ENCODE measurements at places on chromosomes 1 and 21.

- DNase-seq: no peak
These were observed 202.6 kb downstream of the APP start for GRCh38 chr21:25967901-25968438.

GRCh38 chr1:198798923-198799386 lies 160.1 kb downstream of the PTPRC start:
- no peak for DNase-seq

DNA sequence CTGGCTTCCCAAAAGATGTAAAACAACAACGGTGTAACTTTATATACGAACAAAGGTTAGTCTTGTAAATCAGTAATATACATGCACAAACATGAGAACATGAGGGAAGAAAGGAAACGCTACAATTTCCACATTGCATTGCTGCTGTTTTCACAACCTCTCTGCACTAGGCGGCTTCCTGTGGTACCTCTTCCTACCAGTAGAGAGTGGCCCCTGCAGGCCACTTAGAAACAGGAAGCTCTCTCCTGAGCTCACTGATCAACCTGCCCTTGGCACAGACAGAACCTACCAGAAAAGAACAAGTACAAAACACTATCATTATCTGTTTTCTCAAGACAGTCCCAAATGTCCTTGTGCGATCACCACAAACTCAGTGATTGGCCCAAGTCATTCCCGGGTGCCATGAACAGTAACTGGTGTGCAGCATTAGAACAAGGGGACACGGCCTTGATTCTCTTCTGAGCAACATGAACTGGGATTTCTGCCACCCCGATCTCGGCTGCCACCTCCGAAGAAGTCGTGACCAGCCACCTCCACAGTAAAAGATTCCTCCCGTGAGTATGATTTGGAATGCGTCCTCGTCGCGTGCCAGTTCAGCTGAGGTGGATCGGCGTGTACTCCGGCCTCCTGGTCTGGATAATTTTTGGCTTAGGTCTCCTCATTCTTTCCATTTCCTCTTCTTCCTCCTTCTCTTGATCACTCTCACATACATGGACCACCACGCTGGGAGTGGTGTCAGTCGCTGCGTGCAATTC lies 5.7 kb upstream of the KCNE1 start:
- no peak for DNase-seq

GRCh38 chr1:67597336-67597735 lies 87.7 kb upstream of the GADD45A start:
- no peak for DNase-seq

GRCh38 chr1:18100491-18101063 lies 7.0 kb upstream of the IGSF21 start:
- no peak for DNase-seq

- DNase-seq: no peak
These were observed 17.6 kb downstream of the NPHP4 start for GRCh38 chr1:5974631-5975030.

GRCh38 chr1:20403423-20404145 lies 82.4 kb downstream of the CAMK2N1 start:
- no peak for DNase-seq

GRCh38 chr1:57959531-57960241 lies 535.8 kb upstream of the DAB1 start:
- DNase-seq: peak; percentile 87

GRCh38 chr1:170765279-170765678 lies 101.3 kb downstream of the PRRX1 start:
- DNase-seq: no peak

- DNase-seq: no peak
These were observed 12.8 kb upstream of the CDC42 start for GRCh38 chr1:22039594-22040285.

DNA sequence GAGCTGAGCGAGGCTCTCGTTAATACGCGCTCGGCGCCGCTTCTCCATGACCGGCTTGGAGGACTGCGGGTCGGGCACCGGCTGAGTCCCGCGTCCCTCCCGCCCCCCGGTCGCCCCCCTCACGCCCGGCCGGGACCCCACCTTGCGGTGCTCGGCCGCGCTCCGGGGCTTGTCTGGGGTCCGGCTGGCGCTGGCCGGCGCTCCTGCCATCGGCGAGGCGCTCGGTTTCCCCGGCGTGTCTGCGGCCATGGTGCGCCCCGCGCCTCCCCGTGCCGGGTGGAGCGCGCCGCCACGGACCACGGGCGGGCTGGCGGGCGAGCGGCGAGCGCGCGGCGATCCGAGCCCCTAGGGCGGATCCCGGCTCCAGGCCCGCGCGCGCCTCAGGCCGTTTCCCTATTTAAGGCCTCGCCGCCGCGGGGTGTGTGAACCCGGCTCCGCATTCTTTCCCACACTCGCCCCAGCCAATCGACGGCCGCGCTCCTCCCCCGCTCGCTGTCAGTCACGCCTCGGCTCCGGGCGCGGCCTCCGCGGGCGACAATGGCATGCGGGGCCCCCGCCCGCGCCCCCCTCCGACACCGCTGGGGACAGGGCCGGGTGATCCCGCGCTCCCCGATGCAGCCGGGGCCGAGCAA lies at the start of gene HES4:
Gene HES4, minus strand, starts transcription at position 373 of the 632 bp plus-strand sequence. Its CDS starts 124 bp downstream, at position 249.
- DNase-seq: peak; percentile 79

DNA sequence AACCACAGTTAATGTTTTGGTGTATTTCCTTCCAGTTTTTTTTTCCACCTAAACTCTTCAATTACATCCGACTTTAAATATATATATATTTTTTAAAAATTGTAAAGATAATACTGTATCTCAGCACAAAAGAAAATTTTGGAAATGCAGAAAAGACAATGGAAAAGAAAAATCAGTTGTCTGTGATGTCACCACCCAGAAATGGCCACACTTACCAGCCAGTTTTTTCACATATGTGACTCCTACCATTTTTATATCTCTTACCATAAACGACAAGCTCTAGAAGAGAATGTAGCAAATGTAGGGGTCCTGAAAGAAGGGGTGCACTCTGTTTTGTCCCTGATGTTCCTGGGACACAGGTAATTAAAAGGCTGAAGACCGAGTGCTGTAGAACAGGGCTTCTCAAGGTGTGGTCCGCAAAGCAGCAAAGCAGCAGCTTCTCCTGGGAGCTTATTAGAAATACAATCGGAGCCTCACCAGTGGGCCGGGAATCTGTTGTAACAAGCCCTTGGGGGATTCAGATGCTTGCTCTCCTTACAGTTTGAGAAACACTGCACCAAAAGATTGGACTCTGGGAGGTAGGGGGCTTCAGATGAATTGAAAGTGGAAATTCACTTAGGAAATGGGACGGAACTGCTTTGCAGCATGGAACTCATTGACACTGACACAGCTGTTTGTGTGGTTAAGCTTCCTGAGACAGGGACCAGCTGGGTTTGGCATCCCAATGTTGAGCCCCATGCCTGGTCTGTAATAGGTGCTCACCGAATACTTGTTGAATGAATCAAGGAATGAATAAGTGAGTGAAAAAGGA lies 44.1 kb downstream of the ALPL start:
- no peak for DNase-seq

GRCh38 chr1:99180915-99181314 lies 83.4 kb upstream of the PLPPR4 start:
- no peak for DNase-seq

- DNase-seq: no peak
These were observed 32.2 kb downstream of the OPTC start for GRCh38 chr1:203526130-203526529.

DNA sequence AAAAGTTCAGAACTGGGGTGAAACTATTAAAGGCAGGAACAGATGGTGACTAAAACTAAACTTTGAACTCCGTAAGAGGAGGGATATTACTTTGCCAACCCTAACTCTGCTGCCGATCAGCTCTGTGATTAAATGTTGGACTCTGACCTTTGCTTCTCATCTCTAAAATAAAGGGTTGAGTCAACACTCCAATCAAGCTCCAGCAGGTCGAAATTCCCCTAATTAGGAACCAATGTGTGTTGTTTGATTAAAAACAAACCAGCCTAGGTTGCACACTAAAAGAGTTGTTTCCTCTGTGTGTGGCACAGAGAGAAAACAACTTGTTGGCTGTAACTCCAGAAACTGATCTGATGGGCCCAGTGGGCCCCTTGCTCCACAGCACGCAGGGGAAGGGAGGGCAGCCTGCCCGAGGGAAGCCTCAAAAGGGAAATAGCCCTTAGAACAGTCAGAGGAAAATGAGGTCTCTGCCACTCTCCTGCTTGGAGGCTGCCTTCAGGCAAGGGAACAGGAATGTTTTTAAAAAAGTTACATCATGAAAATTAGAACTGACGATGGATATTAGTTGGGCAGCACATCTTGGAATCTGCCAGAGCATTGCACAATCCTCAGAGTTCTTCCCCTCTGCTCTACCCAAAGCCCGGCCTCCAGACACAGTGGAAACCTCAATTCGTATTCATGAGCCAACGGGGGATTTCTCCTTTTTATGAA lies 69.3 kb downstream of the KCTD3 start:
- no peak for DNase-seq

- peak; percentile 59 for DNase-seq
These were observed 7.1 kb upstream of the TNR start for GRCh38 chr1:175750366-175751071.

DNA sequence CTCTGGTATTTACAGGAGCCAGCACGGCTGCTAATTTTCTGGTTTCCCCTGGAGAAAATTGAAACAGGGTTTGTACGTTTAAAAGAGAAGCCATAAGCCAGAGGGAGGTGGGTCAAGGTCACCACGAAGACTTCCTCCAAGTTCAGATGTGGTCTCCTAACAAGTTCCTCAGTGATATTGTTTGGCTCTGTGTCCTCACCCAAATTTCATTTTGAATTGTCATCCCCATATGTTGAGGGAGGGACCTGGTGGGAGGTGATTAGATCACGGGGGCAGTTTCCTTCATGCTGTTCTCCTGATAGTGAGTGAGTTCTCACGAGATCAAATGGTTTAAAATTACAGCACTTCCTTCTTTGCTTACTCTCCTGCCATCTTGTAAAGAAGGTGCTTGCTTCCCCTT lies 295.4 kb upstream of the DAB1 start:
- DNase-seq: no peak

- no peak for DNase-seq
These were observed 13.4 kb downstream of the SNAP47 start for GRCh38 chr1:227748496-227749182.

DNA sequence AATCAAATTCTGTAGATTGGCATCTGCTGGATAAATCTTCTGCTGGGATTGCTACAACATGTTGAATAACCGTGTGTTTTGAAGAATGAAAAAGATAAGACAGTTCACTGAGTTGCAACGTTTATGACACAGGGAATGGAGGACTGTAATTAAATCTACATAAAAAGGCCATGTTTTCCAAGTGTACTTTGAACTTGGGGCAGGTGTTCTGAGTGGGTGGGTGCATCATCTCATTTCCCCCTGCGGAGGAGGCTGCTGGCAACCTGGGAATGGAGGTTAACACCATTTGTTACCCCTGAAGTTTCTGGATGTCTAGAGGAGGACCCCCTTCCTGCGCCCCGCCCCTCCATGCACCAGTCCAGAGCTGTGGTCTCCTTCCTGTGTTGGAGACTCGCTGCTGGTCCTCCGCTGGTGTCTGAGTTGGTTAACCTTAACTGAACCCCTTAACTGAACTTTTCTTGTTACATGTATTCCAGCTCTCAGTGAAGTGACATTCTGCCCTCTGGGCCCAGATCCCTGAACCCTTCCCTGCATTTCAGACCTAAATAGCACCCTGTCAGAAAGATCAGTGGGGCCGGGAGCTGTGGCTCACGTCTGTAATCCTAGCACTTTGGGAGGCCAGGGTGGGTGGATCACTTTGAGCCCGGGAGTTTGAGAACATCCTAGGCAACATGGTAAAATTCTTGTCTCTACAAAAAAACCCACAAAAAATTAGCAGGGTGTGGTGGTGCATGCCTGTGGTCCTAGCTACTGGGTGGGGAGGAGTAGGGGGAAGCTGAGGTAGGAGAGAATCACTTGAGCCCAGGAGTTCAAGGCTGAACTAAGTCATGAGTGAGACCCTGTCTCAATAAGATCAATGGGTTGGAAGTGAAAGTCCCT lies 31.8 kb downstream of the UCK2 start:
- DNase-seq: no peak

DNA sequence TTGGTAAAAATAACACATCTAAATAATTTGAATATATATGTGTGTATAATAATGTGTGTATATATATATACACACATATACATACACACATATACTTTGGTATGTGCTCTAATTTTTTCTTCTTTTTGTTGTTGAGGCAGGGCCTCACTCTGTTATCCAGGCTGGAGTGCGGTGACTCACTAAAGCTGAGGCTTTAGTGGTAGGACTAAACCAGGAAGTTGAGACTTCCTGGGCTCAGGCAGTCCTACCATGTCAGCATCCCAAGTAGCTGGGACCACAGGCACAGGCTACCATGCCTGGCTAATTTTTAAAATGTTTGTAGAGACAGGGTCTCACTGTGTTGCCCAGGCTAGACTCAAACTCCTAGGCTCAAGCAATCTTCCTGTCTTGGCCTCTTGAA lies 46.7 kb upstream of the CXADR start:
- no peak for DNase-seq

DNA sequence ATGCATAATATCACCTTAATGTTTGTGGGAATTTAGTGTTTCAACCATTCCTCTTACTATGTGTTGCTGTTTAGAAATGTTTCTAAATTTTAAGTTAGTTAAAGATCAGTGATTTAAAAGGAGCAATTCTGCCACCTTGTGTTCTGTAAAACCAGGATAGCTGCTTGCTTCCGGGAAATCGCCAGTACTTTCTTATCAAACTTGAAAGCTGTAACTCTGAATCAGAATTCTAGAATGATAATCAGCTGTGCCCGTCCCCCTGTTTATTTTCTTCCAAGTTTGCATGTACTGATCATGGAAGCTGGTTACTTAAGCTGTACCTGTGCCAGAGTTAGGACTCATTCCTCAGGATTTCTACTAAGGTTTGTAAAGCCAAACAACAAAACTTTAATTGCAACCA lies 656.4 kb downstream of the LTN1 start:
- no peak for DNase-seq

- no peak for DNase-seq
These were observed 298.1 kb upstream of the PLXNA2 start for GRCh38 chr1:208542309-208542708.

DNA sequence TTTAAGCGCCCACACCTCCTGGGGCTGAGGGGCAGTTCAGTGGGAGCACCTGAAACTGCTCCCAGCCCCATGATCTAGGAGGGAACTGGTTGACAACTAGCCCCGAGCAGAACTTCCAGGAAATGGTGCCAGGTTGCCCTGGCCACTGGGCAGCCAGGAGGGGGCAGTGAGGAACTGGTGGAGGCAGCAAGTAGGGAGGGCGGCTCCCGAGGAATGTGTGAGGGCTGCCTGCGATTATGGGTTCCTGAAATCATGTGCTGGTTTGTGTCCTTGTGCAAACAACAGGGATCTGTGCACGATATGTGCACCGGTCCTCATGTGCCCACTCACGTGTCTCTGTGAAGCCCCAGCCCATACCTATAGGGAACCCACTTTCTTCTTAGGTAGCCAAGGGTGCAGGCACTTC lies 9.9 kb downstream of the GPR3 start:
- no peak for DNase-seq

- DNase-seq: no peak
These were observed 4.4 kb downstream of the ST3GAL3 start for GRCh38 chr1:43711524-43712386.

GRCh38 chr1:233328142-233328921 lies 808 bp downstream of the MAP3K21 start:
- DNase-seq: no peak
